ENCODE measurements at places on chromosomes 12 and 14. TPM values are rescaled to one million over a fixed set of nuclear protein-coding genes. Genes with fewer than 3 reads are reported as not detected.

GRCh38 chr12:8065991-8066594 is at the start of gene C3AR1:
TSS of gene C3AR1 (minus strand) at chr12:8066359. CDS start at chr12:8060185, 6,174 bp downstream.
- peak; percentile 67 for DNase-seq
- H3K27me3 ChIP-seq: no peaks in the 10 kb centered on the region
- H3K4me1 ChIP-seq: peaks cover 27% of the 10 kb centered on the region
- H3K4me3 ChIP-seq: peak within 1 kb of the TSS; percentile 87
- peak within 1 kb of the TSS; percentile 95 for H3K27ac ChIP-seq

TAS2R8 gene
- polyA plus RNA-seq: not detected

DNA sequence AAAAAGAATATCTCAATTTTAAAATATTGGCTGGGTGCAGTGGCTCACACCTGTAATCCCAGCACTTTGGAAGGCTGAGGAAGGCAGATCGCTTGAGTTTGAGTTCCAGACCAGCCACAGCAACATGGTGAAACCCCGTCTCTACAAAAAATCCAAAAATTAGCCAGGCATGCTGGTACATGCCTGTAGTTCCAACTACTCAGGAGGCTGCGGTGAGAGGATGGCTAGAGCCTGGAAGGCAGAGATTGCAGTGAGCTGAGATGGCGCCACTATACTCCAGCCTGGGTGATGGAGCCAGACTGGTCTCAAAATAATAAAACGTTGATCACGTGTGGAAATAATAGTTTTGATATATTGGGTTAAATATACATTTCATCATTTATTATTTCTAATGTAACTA is 5.7 kb downstream of the MTRFR start:
- H3K4me1 ChIP-seq: peaks cover 39% of the 10 kb centered on the region
- no peaks in the 10 kb centered on the region for H3K27me3 ChIP-seq
- no peak overlapping the region for H3K4me3 ChIP-seq
- no peak overlapping the region for H3K27ac ChIP-seq
- no peaks in the 10 kb centered on the region for H3K36me3 ChIP-seq
- DNase-seq: no peak

PPP4R4 gene
- not detected for polyA plus RNA-seq

DPY19L2 gene
- not detected for polyA plus RNA-seq

GRCh38 chr12:12548713-12549112 is 13.9 kb downstream of the DUSP16 start:
- no peak for DNase-seq
- no peaks in the 10 kb centered on the region for H3K27me3 ChIP-seq
- no peaks in the 10 kb centered on the region for H3K36me3 ChIP-seq
- no peak overlapping the region for H3K27ac ChIP-seq
- H3K4me1 ChIP-seq: no peaks in the 10 kb centered on the region

GRCh38 chr12:94872971-94873733 is 130.3 kb downstream of the NDUFA12 start:
- peak overlapping the region; percentile 76 for H3K4me3 ChIP-seq
- H3K4me1 ChIP-seq: peaks cover 17% of the 10 kb centered on the region
- H3K27me3 ChIP-seq: peaks cover 9% of the 10 kb centered on the region
- no peak overlapping the region for H3K27ac ChIP-seq

DNA sequence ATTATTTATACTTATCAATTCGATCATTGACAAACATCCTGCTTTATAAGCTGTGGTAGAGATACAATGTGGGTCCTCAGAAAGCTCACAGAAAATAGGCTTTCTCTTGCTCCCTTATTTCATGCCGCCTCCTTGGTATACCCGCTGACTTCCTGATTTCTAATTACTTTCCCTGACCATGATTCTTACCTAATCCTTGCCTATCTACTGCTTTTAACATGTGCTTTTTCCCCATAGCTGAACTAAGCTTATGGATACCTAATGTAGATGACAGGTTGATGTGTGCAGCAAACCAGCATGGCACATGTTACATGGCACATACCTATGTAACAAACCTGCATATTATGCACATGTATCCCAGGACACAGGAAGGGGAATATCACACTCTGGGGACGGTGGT is 65.1 kb downstream of the ITPR2 start:
- peaks cover 28% of the 10 kb centered on the region for H3K4me1 ChIP-seq
- H3K27me3 ChIP-seq: no peaks in the 10 kb centered on the region
- peaks cover 3% of the 10 kb centered on the region for H3K36me3 ChIP-seq
- H3K4me3 ChIP-seq: no peak overlapping the region
- H3K27ac ChIP-seq: no peak overlapping the region
- DNase-seq: no peak

DNA sequence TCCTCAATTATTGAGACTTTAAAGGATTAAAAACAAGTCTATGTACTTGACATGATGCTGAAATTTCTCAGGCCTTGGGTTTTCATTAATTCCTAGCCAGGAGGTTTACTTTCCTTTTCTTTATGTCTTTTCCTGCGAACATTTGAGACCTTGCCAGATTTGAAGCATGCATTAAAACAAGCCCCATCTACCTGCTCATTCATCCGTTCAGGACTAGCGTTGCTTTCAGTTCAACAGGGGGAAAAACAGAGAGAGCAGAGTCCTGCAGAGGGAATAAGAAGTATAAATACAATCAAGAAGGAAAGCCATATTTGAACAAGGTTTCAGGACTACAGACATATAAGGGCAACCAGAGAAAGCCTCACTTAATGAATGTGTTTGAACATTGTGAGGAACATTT is 542.4 kb downstream of the DIO2 start:
- no peaks in the 10 kb centered on the region for H3K36me3 ChIP-seq
- DNase-seq: no peak
- no peaks in the 10 kb centered on the region for H3K27me3 ChIP-seq
- no peak overlapping the region for H3K4me3 ChIP-seq
- H3K27ac ChIP-seq: no peak overlapping the region
- H3K4me1 ChIP-seq: no peaks in the 10 kb centered on the region

- no peak overlapping the region for H3K4me3 ChIP-seq
- peaks cover 6% of the 10 kb centered on the region for H3K4me1 ChIP-seq
- peaks cover 3% of the 10 kb centered on the region for H3K36me3 ChIP-seq
- no peak for DNase-seq
- peaks cover 31% of the 10 kb centered on the region for H3K27me3 ChIP-seq
Measured at GRCh38 chr14:36520601-36521525, 831 bp upstream of the NKX2-1 start.

B4GALNT1 gene
- polyA plus RNA-seq: not detected

TMEM117 gene
- polyA plus RNA-seq: 4.0 TPM

LIN7A gene
- 0.35 TPM for polyA plus RNA-seq

TAS2R20 gene
- polyA plus RNA-seq: 0.17 TPM

CIT gene
- not detected for polyA plus RNA-seq

DNA sequence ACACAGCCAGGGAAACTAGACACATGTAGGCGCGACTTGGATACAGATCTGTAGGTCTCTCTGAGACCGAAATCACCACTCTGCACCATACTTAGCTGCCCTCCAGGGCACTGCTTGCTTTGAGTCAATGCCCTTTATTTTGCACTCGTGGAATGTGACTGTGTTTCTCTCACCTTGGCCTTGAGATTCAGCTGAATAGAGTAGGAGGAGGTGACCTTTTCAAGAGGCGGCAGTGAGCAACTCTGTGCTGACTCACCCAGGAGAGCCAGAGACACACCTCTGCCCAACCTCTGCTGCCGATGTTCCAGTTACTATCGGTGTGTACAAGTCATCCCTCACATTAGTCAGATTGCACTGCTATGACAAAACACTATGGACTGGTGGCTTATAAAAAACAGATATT is 583.4 kb downstream of the VRK1 start:
- peak overlapping the region; percentile 80 for H3K4me3 ChIP-seq
- peak overlapping the region; percentile 88 for H3K27ac ChIP-seq
- H3K27me3 ChIP-seq: peaks cover 2% of the 10 kb centered on the region
- H3K36me3 ChIP-seq: peaks cover 20% of the 10 kb centered on the region
- peaks cover 68% of the 10 kb centered on the region for H3K4me1 ChIP-seq

DNA sequence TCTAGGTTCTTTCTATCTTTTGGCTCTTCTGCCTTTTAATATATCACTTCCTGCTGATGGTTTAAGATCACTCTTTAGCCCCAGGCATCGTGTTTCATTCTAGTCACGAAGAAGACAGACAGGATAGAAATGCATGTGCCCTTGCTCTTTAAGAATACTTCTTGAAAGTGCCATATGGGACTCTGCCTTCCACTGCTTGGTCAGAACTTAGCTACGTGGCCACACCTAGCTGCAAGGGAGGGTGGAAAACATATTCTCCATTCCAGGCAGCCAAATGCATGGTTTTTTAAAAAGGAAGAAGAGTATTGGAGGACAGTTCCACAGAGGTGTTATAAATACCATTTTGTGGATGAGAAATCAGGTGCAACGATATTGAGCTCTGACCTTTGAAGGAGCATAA is 143.3 kb downstream of the KLRB1 start:
- no peak for DNase-seq
- H3K27ac ChIP-seq: no peak overlapping the region
- peaks cover 16% of the 10 kb centered on the region for H3K4me1 ChIP-seq
- H3K27me3 ChIP-seq: no peaks in the 10 kb centered on the region
- H3K36me3 ChIP-seq: peaks cover 3% of the 10 kb centered on the region

NDUFA12 gene
- polyA plus RNA-seq: 351 TPM

DNA sequence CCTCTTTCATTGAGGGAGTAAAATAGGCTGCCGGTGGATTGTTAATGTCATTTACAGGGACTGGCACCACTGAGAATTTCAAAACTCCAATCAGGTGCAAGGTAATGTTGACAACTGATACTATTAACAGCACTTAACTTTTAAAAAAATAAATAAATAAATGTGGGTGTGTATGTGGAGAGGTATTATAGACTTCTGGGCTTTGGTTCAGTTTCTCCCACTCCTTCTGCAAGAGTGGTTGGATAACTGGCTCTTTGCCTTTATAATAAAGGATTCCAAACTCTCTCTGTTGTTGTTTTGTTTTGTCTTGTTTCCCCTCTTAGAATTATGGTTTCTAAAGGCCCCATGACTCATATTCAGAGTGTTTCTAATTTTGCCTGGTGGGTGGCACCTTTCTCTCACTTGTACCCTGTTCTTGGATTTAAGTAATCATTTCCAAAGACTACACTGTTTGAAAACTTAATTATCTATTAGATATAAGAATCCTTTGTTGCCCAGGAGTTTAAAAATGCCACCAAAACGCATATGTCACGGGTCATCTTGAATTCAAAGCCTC is 151.6 kb upstream of the ARID2 start:
- no peak for DNase-seq
- H3K4me1 ChIP-seq: no peaks in the 10 kb centered on the region
- H3K4me3 ChIP-seq: no peak overlapping the region
- H3K27ac ChIP-seq: no peak overlapping the region

DNA sequence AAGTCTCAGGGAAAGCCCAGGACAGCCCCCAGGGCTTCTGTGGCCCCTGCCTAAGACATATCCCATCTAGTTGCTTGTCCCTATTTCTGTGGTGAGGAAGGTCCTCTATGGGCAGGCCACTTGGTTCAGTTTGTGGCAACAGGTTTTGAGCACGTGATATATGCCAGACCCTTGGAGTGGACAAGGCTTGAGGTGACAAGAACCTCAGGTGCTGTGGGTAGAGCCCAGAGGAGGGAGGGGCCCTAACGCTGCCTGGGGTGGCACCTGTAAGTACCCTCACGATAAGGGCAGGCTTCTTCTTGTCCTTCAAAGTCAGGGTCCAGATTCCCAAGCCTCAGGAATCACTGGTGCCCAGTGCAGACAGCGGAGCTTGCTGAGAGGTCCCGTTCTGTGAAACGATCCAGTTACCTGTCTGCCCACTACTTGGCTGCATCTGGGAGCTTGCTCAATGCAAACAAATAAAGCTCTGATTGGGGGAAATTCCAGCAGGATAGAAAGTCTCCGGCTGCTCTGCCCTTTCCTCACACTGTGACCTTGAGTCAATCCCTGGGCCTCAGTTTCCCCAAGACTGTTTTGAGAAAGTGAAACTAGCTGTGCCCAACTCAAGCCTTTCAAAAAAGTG is 47.7 kb upstream of the FAM181A start:
- no peak for DNase-seq
- H3K4me3 ChIP-seq: no peak overlapping the region
- H3K36me3 ChIP-seq: no peaks in the 10 kb centered on the region
- H3K27ac ChIP-seq: no peak overlapping the region
- peaks cover 2% of the 10 kb centered on the region for H3K4me1 ChIP-seq
- no peaks in the 10 kb centered on the region for H3K27me3 ChIP-seq

- H3K4me3 ChIP-seq: no peak overlapping the region
- no peaks in the 10 kb centered on the region for H3K4me1 ChIP-seq
- no peak for DNase-seq
- H3K27me3 ChIP-seq: peaks cover 8% of the 10 kb centered on the region
- no peaks in the 10 kb centered on the region for H3K36me3 ChIP-seq
- H3K27ac ChIP-seq: no peak overlapping the region
Measured at GRCh38 chr12:13465635-13466034, 269.1 kb downstream of the EMP1 start.

GRCh38 chr14:38280081-38280480 is 24.2 kb upstream of the CLEC14A start:
- no peak for DNase-seq
- H3K4me1 ChIP-seq: no peaks in the 10 kb centered on the region
- no peak overlapping the region for H3K4me3 ChIP-seq
- no peak overlapping the region for H3K27ac ChIP-seq
- H3K36me3 ChIP-seq: no peaks in the 10 kb centered on the region

DNA sequence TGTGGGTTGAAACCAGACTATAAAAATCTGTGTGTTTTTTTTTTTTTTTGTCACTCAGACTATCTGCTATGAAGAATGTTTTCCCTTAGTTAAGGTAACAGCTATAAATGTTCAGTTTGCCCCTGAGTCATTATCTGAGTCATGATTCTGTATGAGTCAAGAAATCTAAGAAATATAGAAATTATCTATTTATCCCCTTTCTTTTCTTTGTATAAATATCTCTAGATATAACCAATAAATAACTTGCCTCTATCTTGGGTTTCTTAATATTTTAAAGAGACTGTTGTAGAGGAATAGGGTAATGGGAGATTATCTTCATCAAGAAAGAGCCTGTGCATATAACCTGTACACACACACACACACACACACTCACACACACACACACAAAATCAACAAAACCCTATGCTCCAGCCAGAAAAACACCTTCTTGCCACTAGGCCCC is 161.7 kb upstream of the EEA1 start:
- peaks cover 2% of the 10 kb centered on the region for H3K27me3 ChIP-seq
- H3K4me3 ChIP-seq: no peak overlapping the region
- DNase-seq: no peak
- no peak overlapping the region for H3K27ac ChIP-seq
- H3K36me3 ChIP-seq: no peaks in the 10 kb centered on the region

GRCh38 chr12:113048716-113049127 is 7.8 kb upstream of the DTX1 start:
- H3K4me1 ChIP-seq: peaks cover 5% of the 10 kb centered on the region
- H3K27ac ChIP-seq: no peak overlapping the region
- H3K4me3 ChIP-seq: no peak overlapping the region

GRCh38 chr14:46018846-46019420 is 632.6 kb downstream of the RPL10L start:
- H3K27me3 ChIP-seq: peaks cover 3% of the 10 kb centered on the region
- DNase-seq: no peak
- no peak overlapping the region for H3K27ac ChIP-seq
- H3K4me1 ChIP-seq: no peaks in the 10 kb centered on the region
- no peak overlapping the region for H3K4me3 ChIP-seq
- H3K36me3 ChIP-seq: no peaks in the 10 kb centered on the region

DNA sequence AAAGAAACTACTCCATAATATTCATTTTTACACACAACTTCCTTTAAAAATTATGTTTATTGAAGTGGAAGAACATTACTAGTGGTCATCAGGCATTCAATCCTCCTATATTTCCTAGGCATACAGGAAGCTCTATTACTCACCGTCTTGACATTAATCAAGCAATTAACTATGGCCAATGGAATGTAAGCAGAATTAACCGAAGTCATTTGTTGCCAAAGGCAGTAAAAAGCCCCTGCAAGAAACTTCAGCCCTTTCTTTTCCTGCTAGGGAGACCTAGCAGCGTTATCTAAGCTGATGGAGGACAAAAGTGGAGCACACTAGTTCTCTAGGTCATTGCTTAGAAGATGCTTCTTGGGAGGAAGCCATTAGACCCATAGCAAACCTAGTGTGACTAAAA is 399.6 kb downstream of the KCNH5 start:
- no peaks in the 10 kb centered on the region for H3K4me1 ChIP-seq
- H3K27ac ChIP-seq: no peak overlapping the region
- no peaks in the 10 kb centered on the region for H3K27me3 ChIP-seq
- no peaks in the 10 kb centered on the region for H3K36me3 ChIP-seq
- no peak overlapping the region for H3K4me3 ChIP-seq
- DNase-seq: no peak

RDH12 gene
- not detected for polyA plus RNA-seq
